ENCODE measurements at places on chromosomes 13 and 19. TPM values are rescaled to one million over a fixed set of nuclear protein-coding genes. Genes with fewer than 3 reads are reported as not detected.

ATP1A3 gene
- 1.1 TPM for total RNA-seq

SMIM7 gene
- 16.7 TPM for total RNA-seq

KIR2DL3 gene
- total RNA-seq, result not detected

NLRP4 gene
- not detected for total RNA-seq

LYL1 gene
- 46.7 TPM for total RNA-seq

PEAK3 gene
- 4.7 TPM for total RNA-seq

IL17D gene
- total RNA-seq, result not detected

CEACAM16 gene
- not detected for total RNA-seq

CYP4F2 gene
- total RNA-seq, result 83.0 TPM

SPPL2B gene
- 95.7 TPM for total RNA-seq

VAV1 gene
- 4.4 TPM for total RNA-seq

CACNG8 gene
- 0.32 TPM for total RNA-seq

GRCh38 chr19:19737559-19738332 is 4.8 kb upstream of the ZNF14 start:
- DNase-seq, result no peak

GRCh38 chr19:54851353-54851752 is 1.1 kb downstream of the KIR3DL2 start:
- no peak for DNase-seq

DNA sequence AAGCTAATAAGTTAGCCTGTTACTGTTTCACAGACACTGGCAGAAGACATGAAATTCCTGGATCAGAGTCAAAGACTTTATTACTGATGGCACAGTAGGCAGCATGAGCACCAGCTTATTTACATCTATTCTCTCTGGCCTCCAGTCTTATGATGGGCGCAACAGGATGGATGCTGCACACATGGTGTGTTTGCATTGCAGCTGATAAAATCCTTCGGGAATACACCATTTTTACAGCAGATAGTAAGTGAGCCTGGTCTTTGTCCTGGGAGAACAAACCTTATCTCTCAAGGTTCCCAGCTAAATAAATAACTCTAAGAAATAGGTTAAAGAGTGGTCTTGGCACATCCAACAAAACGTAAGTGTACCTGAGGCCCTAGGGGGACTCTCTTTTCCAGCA is 16.0 kb downstream of the EPSTI1 start:
- no peak for DNase-seq

GRCh38 chr13:111384441-111385182 is 64.2 kb downstream of the TEX29 start:
- DNase-seq, result no peak

DNA sequence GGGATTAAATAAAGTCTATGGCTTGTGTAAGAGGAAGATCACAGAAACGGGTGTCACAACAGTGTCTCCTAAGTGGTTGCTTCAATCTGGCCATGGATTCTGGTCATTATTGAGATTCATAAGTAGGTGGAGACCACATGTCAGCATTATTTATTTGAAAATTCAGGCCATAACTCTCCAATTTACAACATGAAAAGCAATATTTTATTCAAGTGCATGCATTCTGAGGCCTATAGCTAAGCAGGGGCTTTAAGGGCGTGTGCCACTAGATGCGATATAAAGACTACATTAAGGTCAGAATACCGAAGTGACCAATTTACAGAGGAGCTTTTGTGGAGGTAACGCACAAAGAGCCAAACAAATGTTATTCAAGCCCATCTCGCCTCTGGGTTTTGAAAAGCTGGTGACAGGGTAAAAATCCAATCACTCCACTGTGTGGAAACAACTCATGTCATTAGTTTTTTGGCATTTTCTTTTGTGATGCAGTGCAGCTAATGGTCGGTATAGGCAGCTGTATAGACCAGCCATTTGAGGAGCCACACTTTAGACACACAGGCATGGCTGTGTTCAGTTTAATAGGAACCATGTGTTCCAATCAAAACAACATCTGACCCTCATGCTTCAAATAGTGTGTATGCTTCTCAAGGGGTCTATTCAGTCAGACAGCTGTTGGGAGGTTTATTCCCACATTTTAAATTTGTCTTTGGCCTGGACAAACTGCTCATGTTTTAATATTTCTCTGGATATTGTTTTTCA is 123.7 kb downstream of the KL start:
- DNase-seq, result no peak

GRCh38 chr13:70090036-70090723 is 17.4 kb upstream of the ATXN8OS start:
- no peak for DNase-seq

- no peak for DNase-seq
Measured at GRCh38 chr19:14830702-14831101, 4.3 kb downstream of the OR7A5 start.

- no peak for DNase-seq
Measured at GRCh38 chr19:37928527-37929286, 21.7 kb downstream of the SIPA1L3 start.

GRCh38 chr13:110472904-110473563 is 88.5 kb downstream of the RAB20 start:
- no peak for DNase-seq

DNA sequence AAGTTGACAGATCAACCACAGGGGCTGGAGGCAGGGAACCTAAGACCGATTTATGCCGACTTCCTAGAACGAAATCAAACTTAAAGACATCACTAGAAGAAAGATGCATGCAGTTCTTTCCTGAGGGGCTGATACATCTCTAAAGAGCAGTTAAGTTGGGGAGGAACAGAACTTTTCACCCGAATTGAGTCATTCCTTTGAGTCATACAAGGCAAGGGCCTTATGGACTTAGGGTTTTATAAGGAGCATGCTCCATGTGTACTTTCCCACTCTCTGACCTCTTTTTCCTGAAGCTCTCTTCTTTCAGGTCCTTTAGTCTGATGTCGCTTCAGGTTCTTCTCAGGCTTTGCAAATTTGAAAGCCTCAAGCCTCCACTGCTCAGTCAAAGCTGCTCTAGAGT is 7.9 kb upstream of the FBXL3 start:
- DNase-seq, result no peak

DNA sequence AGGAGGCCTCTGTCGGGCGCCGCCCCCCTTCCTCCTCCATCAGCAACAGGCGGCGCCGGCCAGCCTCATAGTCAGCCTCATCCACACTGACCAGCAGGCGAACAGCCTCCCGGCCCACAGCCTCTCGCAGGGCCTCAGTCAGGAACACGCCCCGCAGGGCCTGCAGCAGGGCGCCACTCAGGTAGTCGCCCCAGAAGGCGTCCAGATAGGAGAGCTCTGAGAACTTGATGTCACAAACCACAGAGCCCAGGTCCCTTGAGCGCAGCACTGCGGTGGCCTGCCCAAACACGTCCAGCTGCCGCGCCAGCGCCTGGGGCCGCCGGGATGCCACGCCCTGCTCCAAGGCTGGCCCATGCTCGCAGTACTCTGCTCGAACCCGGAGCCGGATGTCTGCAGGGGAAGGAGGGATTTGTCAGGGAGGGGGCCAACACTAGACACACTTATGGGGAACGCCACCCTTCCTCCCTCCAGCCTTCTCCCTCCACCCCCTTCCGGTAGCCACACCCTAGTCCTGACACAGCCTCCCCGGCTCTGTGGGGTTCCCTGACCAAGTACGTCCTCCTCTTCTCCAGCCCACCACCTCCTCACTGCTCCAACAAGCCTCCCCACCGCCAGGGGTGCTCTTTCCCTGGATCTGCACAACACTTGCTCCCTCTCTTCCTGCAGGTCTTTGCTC is 17.9 kb downstream of the DEDD2 start:
- DNase-seq, result no peak

DNA sequence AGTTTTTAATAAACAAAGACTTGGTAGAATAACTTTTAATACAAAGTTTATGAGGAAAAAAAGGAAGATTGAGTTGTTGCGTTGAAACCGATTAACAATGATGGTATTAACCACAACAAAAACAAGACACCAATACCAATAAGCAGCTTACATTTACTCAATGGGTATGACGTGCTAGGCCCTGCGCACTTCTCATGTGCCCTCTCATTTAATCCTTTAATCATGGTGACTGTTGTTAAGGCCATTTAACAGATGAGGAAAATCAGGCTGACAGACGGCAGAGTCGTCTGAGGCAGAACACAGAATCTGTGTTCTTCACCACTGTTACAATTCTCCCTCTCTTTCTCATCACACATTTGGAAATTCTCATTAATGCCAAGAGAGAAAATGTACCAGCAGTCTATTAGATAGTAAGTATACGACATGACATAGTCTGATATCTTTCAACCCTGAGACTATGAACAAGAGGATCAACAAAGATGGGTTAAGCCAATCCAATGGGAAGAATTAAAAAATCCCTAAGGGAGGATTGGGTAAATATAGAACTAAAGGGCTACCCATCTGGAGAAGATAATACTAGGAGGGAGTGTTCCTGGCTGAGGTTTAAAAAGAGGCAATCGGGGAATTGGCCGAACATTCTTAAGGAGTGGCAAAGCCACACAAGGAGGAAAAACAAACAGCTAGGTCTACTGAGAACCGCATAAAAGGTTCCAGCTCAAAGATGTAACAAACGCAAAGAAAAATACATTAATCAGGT is 54.0 kb downstream of the DOCK9 start:
- no peak for DNase-seq

- DNase-seq, result no peak
Measured at GRCh38 chr19:16882146-16882545, 6.7 kb upstream of the F2RL3 start.

- no peak for DNase-seq
Measured at GRCh38 chr19:34644991-34645461, 31.9 kb downstream of the SCGB2B2 start.

GRCh38 chr13:93778548-93778947 is 551.9 kb downstream of the GPC6 start:
- DNase-seq, result no peak

DNA sequence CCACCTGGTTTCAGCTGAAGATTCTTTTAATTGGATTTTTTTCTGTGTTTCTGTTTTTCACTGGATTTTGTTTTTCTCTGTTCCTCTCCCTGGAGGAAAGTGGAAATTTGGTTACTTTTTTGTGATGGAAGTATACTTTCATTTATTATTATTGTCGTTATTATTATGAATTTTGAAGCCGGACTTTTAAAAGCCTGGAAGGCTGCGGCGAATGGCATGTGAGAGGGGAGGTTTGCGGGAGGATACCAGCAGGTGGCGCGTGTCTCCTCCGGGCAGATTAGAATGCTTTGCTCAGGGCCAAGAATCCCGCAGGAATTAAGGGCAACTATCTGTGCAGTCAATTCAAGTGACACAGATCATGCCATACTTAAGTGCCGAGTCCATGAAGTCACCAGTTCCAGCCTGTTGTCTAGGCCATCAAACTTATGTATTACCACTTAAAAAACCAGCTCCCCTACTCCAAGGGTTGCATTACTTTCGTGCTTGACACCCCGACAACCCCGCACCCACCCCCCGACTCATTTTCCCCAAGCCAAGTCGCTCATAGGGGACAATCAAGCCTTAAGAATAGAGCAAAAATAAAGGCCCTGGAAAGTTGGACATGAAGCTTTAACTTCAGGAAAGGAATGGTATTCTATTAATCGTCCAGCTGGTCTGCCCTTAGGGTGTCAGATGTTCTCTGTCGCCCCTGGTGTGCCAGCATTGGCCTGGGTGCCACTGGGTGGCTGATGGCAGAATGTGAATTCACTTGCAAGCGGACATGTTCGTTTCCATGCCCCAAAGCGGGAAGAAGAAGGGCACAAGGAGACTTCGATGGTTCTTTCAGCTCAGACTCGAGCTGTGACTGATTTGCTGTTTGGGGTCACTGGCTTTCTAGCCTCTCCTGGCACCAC is 1.3 kb upstream of the LRCH1 start:
- no peak for DNase-seq

GRCh38 chr19:54518844-54519243 is 16.2 kb downstream of the LAIR2 start:
- no peak for DNase-seq

GRCh38 chr13:33610438-33611120 is 207.4 kb upstream of the RFC3 start:
- DNase-seq, result peak; percentile 84

DNA sequence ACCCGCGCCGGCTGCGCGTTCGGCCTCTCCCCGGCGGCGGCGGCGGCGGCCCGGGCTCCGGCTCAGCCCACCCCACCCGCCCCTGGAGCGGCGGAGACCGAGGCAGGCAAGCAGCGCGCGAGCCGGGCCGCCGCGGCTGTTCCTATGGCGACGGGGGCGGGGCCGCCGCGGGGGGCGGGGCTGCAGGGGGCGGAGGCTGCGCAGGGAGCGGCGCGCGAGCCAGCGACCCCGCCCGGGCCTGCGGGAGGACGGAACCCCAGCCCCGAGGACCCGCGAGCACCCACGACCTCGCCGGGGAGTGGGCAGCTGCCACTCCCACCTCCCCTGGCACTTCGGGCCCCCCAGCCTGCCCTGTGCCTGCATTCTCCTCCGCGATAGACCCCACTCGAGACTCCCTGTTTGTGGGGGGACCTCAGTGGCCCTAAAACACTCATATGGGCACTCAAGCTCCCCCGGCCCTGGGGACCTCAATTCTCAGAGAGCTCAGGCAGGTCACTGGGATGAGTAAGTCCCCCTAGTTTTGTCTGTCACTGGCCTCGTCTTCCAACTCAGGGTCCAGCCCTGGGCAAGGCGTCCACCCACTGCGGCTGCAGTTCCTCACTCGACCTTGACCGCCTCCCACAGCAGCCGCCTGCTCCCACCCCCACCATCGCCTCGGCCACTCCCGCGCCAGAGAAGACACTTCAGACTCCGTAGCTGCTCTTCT is at the start of gene CTXN1:
Gene CTXN1 (minus strand): TSS at position 115 of the 706 bp plus-strand sequence. CDS start 597 bp downstream, outside the sequence.
- DNase-seq, result no peak

DNA sequence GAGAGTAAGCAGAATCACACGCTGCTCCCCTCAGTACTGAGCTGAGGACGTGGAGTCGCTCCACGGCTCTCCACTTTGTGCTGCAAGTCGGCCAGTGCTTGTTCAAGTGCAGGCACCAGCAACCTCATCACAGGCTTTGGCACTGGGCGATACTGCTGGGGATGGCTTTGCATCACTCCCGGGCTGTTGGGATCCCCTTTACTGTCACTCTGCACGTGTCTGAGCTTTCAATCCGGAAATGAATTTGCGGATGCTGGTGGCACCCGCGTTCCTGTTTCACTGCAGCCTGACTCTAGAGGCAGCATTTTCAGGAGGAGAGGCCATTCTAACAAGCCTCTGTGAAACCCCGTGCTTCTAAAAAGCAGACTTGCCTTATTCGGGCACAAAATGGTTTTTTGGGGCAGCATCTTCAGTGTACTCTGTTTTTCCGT is 19.1 kb downstream of the SMARCA4 start:
- DNase-seq, result no peak

- no peak for DNase-seq
Measured at GRCh38 chr19:28386066-28386465, 826.9 kb downstream of the UQCRFS1 start.

DNA sequence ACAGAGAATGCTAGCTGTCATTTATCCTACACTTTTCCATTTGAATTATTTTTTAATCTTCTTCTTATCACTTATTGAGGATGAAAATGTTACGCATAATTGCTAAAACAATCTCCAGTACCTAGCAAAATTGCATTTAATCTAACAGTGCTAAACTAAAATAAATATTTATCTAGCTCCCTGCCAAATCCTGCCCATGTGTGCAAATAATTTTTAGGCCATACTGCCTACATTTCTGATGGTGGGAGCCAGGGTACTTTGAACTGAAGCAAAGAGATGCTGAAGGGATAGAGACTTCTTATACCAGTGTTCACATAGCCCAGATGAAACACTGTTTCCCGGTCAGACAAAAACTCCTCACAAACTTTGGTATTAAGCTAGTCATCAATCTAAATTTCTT is 1268.7 kb upstream of the PCDH20 start:
- no peak for DNase-seq
